Stimulated activated CD8-positive, alpha-beta memory T cell treated with anti-CD3 and anti-CD28 coated beads, Interleukin-2, amount 100 ng/mL, for 48 hours (primary cell): ENCODE measurements at places on chromosomes 12 and 14.

- DNase-seq, result no peak
Measured at GRCh38 chr14:33796356-33796755, 154.5 kb downstream of the EGLN3 start.

DNA sequence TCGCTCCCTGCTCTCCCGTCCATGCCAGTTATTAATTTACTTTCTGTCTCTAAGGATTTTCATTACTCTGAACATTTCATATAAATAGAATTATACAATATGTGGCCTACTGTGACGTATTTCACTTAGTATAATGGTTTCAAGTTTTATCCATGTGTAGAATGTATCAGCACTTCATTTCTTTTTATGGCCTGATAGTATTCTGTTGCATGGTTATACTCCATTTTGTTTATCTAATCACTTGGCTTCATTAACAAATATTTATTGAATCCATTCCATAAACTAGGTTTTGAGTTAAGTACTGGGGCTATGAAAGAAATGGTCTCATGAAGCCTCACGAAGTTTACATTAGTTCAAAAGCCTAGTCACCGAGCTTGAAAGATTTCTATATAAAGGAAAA is 7.6 kb downstream of the GPR65 start:
- no peak for DNase-seq

DNA sequence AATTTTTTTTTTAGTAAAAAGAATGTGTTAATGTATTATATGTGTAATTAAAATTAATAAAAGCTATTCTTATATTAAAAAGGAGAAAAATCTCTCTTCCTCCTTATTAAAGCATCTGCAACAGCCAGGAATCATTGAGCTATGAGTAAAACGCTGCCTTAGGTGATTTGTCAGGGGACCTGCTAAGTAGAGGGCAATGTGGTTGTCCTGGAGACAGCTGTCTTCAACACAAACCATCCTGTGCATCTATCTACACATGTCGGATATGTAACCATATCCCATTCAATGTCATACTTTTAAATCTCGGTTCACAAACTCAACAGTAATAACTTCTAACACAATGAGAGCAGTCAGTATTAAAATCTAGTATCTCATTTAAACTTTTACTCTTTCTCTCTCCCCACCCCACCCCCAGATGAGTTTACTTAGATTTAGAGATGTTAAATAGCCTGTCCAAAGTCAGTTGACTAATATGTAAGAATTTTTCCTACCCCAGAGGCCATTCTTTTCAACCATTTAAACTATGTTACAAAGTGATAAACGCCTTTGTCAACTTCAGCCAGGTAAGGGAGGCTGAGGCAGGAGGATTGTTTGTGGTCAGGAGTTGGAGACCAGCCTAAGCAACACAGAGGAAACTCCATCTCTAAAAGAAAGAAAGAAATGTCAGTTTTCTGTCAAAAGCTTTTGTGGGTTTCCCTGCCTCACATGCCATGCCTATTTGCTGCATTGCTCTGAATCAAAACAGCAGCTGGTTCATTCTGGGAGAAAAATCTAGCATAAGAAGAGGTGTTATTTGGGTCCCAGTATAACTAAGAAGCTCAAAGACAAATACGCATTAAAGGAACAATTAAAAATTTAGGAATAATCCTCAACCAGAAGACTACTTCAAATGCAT is 413.7 kb upstream of the CCDC196 start:
- no peak for DNase-seq

DNA sequence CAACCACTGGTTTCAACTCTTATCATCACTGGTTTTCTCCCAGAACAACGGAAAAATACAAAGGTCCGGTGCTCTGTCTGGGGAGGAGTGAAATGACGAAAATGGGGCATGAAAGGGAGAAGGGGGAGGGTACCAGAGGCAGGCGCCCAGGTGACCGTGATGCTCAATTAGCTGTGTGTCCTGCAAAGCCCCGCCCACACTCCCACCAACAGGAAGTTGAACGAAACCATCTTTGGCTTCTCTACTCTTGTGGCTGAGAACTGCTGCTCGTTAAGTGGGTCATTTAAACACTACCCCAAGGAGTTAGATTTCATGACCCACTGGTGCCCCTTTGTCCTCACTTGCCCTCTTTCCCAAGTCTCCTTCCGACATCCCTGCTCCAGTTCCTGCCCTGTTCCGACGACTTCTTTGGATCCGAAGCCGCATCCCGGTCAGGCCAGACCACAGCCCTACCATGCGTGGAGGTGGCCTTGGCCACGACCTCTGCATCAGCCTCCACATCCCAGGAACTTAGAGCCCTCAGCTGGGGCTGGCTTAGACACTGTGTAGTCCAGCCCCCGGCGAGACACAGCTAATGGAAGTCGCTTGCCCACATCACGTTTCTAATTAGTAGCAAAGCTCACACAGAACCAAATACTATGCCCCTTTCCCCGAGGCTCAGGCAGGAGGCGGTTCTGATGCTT is 11.4 kb upstream of the LRTM2 start:
- DNase-seq, result no peak

DNA sequence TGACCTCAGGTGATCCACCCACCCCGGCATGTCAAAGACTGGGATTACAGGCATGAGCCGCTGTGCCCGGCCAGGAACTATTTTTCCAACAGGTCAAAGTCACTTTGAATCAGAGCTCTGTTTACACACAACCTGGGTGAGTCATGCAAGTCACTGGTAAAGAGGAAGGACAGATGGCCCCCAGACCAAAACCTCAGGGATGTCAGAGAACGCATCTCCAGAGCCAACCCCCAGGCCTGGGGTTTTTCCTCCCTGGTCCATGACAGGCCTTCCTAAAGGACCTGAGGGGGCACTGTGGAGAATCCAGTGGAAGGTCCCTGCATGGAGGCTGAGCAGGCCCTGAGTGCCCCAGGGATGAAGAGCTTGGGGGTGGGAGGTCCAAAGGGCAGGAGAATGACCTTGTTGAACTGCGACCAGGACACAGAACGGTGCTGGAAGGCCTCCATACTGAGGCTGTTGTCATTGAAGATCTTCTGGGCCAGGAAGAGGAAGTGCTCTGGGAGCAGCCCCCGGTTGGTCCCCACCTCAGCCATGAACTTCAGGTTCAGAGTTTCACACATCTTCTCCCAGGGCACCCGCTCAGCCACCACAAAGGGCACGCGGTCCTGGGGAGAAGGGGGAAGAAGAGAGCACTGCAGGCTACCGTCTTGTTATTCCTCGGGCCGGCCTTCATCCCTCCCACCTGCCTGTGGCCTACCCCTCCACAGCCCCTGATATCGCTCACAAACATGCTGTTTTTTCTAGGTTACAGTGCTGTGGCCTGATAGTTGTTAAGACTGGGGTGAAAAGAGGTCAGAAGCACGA is 9.1 kb downstream of the STAT6 start:
- no peak for DNase-seq

- DNase-seq, result no peak
Measured at GRCh38 chr14:44620121-44621019, 113.3 kb upstream of the FSCB start.

DNA sequence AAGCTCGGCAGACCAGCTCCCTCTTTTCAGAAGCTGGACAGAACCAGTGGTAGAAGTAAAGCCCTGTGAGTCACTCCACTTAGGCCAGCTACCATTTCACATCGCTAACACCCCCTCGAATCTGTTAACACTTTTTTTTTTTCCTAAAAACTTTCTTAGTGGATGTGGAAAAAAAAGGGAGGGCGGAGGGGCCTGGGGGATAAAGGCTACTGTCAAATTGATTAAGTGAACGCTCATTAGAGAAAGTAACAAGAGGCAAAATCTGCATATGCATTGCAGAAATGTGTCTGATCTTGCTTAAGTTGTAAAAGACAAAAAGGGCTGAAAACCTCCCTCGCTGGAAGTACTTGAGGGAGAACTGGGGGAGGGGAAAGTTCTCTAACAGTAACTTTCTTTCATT is 86.6 kb upstream of the OTX2 start:
- no peak for DNase-seq

DNA sequence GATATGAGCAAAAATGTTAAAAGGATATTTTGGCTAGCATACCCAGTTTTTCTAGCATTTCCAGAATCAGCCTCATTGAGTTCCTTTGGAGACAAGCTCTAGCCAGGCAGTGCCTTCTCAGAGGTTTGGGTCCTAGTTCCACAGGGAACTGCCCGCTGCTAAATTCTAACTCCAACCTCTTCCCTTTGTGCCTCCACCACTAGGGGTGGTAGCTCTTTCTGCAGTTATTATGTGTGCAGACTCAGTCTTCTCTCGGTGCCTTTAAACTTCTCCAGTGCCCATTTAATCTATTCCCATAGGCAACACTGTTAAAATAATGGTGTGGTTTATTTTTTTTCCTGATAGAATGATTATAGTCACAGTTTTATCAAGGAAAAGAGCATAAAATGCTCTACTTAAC is 21.5 kb upstream of the SLC25A3 start:
- DNase-seq, result no peak

- no peak for DNase-seq
Measured at GRCh38 chr14:72651714-72652113, 242.2 kb downstream of the DPF3 start.

DNA sequence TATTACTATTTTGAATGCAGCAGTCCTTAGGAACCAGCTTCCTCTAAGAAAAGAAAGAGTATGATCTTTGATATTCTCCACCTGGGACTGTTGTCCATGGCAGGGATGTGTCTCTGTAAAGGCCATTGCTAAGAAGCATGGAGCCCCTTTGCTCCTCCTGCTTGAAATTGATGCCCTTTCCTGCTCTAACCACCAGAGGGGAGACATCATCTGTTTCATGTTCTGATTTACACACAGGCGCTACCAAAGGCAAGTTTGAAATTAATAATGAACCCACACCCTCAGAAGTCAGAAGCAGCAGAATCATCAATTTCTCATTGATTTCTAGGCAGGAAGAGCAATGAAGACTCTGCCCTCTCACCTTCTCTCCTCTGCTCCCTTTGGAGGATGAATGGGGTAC is 253.8 kb downstream of the RMST start:
- DNase-seq, result no peak

DNA sequence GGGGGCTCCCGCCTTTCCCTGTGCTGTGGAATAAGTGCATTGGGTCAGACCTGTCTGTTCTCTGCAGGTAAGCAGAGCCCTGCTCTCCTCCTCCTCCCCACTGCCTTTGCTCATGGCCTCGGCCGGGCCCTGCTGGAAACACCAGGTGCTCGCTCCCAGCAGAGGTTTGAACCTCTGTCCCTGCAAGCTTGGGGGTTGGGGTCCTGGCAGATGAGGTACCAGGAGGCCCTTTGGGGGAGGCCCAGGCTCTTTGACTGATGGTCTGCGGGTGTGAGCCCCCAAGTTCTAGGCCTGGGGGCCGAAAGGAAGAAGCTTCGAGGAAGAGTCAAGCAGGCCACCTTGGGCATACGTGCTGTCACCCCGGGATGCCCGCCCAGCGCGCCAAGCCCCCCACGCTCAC is 22.1 kb upstream of the CEP170B start:
- DNase-seq, result no peak

GRCh38 chr12:104055686-104056388 is 5.8 kb upstream of the GLT8D2 start:
- DNase-seq, result no peak

DNA sequence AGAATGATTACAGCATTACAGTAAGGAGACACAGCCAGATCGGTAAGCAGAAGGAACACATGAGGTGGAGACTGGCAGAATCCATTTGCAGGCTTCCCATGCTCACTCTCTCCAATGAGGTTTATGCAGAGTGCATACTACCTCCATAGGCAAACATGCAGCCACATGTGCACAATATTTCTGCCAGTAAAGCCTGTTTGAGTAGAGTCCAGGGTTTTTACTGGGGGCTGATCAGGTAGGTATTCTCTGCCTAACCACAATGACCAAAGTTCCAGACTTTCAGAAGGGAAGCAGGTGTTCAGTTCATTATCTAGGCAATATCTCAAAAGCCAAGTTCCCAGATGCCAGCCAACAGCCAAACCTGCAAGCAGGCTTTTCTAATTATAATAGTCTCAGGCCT is 31.1 kb downstream of the INTS13 start:
- DNase-seq, result no peak

DNA sequence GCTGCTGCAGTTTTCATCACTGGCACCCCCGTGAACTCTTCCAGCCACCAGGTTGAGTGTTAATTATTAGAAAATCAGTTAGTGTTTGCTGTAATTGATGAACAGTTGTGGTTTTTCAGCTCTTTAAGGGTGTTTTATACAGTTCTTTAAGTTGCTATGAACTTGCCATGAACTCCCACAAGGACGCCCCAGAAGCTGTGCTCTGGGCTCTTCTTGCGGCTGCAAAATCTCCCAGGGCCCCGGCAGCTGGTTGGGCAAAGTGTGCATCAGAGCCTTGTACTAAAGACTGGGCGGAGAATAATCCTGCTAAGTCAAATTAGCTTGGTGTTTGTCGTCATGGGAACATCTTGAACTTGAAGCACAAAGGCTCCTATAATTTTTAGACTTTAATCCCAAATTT is 82.2 kb downstream of the EML1 start:
- DNase-seq, result no peak

GRCh38 chr12:113190761-113191160 is 5.2 kb downstream of the RITA1 start:
- no peak for DNase-seq

- no peak for DNase-seq
Measured at GRCh38 chr12:6961695-6962284, 8.7 kb downstream of the PHB2 start.

DNA sequence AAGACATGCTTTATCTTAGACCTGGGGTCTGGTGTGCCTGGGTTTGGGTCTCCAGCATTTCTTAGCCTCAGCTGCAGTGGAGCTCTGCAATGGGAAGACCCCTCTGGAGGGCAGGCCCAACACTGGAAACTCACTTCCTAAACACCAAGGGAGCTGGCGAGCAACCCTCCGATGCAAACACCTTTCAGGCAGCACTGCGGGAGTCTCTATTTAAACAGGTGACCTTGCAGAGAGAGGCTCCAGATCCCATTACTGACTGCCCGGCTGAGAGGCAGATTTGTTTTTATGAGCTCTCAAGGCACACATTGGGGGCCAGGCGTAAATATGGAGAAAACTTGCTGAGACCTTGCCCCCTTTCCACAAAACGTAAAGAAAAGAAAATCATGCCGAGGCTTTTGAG is 195.5 kb downstream of the PAX9 start:
- no peak for DNase-seq

DNA sequence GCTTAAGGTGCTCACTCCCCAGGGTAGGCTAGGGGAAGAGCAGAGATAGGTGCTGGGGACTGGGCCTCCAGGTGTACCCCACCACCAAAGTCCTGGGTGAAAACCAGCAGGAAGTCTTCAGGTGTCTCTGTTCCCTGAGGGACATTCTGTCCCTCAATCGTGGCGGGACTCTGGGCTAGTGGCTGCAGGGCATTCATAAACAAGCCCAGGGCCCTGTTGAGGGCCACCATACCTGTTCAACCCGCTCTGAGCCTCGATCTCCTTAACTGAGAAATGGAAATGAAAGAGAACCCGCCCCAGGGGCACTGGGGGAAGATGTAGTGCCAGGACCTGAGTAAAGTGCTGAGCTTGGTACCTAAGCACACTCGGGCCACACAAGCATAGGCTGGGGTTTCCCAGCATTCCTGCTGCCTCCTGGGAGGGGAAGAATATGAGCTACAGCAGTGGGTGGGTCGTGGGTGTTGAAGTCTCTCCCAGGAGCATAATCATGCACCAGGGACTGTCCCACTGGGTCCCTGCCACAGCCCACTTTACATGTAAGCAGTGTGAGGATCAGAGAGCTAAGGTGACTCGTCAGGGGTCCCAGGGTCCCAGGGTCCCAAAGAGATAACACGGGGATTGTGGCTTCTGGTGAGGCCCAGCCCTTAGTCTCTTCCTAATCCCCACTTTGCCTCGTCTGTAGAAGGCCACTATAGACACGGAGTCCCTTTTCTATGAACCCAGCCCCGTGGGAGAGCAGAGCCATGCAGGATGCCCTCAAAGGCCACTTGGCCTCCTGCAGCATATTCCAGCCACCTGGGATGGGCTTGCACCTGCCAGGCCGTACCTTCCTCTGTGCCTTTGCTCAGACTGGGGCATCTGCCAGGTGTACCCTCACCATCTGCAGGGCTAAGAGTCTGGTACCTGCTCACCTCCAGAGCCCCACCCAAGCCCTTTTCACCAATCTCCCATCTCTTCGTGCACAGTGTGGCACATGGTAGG is 14.4 kb downstream of the FAM222A start:
- no peak for DNase-seq
